GM19239 (cell line): ENCODE measurements at places on chromosomes 4 and X.

GRCh38 chr4:30912098-30912714 is 192.0 kb downstream of the PCDH7 start:
- DNase-seq = no peak

GRCh38 chr4:170234800-170235199 is 145.0 kb upstream of the AADAT start:
- no peak for DNase-seq

GRCh38 chr4:78131403-78131802 is 74.3 kb downstream of the FRAS1 start:
- no peak for DNase-seq

DNA sequence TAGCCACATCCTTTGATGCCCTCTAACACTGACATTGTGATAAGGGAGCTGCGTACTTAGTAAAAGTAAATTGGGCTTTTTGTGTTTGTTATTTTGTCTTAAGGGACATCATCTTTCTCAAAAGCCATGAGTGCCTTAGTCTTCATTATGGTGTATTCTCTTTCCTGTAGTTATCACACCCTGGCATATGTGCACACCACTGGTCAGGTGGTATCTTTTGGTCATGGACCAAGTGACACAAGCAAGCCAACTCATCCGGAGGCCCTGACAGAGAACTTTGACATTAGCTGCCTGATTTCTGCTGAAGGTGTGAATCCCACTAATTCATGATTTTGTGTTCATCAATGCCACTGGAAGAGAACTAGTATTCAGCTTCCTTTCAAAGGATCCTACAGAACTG is 18.0 kb downstream of the HERC6 start:
- no peak for DNase-seq

GRCh38 chr4:177987896-177988295 is 545.7 kb upstream of the AGA start:
- DNase-seq = no peak

DNA sequence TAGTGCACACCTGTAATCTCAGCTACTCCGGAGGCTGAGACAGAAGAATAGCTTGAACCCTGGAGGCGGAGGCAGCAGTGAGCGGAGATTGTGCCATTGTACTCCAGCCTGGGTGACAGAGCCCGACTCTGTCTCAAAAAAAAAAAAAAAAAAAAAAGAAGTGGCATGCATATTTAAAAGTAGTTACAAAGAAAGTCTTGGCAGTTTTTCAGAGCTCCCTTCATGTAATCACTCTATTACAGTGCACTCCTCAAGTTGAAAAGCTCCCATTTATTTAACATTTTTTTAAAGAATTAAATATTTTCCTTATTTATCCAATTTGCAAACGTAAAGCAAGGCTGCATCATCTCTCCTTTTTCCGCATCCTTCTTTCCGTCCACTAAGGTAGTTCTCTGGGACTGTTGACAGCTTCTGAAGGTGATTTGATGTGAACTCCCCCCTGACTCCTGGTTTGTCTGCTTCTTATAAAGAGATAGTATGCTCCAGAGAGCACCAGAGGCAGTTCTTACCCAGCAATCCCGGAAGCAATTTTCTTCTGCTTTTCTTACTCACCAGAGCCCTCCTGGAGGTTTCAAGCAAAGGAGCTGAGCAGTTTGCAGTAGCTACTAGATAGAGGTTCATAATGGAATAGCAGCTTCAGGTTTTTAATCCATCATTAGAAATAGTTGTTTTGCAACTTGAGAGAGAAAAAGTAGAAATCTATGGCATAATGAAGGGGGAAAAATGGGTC is 151.0 kb downstream of the PALLD start:
- DNase-seq = no peak

- DNase-seq = no peak
Measured at GRCh38 chr4:15198070-15198727, 195.9 kb downstream of the CPEB2 start.

GRCh38 chrX:69060631-69061408 is 104.4 kb downstream of the PJA1 start:
- no peak for DNase-seq

DNA sequence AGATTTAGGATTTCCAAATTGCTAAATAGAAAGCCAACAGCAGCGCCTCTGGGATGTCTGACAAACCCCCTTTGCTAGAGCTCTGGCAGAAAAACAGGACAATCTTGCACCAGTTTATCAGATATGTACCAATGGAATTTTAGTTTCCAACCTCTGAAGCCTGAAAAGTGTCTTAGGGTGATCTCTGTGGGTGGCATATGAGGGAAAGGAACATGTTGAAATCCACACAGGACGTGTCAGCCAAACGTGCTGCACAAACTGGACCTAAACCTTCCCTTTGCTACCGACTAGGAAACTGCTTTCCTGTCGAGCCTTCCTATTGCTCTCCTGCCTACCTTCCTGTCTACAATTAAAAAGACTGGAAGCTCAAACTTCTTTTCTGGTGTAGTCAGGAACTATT is 53.5 kb downstream of the REELD1 start:
- no peak for DNase-seq

GRCh38 chr4:75629239-75629638 is 1.1 kb downstream of the CDKL2 start:
- DNase-seq = no peak

- no peak for DNase-seq
Measured at GRCh38 chrX:16979226-16979625, 32.8 kb downstream of the REPS2 start.

DNA sequence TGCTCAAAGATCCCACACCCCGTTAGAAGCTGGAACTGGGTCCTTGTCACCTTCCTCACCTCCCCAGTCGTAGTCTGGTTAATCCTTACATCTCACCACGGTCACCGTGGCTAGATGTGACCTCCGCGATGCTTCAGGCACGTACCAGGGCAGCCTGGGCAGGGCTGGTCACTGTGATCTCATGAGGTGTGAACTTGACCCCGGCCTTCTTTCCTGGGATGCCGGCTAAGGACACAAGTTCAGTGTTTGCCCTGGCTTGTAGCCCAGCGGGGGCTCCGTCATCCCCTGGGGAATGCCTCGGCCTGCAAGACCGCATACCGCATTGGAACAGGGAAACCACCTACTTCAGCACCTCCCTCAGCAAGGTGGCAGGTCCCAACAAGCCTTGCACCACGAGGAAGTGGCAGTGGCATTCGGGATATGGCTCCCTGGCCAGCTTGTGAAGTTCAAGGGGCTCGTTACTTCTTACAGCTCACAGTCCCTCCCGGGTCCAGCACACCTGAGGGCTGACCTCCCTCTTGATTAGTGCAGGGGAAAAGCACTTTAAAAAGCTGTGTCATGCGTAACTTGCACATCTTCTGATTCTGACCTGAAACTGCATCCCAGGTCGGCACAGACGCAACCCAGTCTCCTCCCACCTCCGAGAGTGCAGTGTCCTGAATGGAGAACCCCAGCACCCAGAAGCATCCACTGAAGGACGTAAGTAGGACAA is 25.9 kb downstream of the NOP14 start:
- no peak for DNase-seq
